Activated effector memory CD4-positive, alpha-beta T cell treated with Interleukin-2 at 50 U/mL for 16 hours (primary cell): ENCODE measurements at places on chromosomes 1 and 21.

GRCh38 chr21:33403786-33404585, 773 bp downstream of the IFNGR2 start:
- no peak for DNase-seq

GRCh38 chr1:12567288-12567819, 50.7 kb downstream of the DHRS3 start:
- DNase-seq: no peak

DNA sequence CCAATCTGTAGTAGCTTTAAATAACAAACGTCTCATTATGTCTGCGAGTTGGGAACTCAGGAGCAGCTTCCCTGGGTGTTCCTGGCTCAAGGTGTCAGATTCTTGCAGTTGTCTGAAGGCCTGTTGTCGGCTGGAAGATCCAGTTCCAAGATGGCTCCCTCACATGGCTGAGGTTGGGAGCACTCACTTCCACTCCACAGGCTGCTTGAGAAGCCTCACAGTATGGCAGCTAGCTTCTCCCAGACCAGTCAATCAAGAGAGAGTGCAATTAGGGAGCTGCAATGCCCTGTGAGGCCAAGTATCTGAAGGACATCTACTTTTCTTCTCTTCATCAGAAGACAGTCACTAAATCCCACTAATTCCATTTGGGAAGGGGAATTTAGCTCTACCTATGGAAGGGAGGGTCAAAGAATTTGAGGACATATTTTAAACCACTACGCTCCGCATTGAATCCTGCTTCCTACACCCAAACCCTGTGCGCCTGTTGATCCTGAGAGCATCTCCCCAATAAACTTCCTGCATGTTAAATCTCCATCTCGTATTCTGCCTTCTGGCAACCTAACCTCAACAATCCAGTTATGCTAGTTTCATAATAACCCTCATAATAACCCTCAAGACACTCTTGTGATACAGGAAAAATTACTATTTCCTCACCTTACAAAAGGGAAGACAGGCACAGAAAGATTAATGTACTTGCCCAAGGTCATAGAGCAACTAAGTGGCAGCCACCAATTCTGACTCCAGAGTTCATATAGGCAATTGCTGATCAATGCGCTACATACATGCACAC, 3.6 kb upstream of the VPS26C start:
- no peak for DNase-seq

DNA sequence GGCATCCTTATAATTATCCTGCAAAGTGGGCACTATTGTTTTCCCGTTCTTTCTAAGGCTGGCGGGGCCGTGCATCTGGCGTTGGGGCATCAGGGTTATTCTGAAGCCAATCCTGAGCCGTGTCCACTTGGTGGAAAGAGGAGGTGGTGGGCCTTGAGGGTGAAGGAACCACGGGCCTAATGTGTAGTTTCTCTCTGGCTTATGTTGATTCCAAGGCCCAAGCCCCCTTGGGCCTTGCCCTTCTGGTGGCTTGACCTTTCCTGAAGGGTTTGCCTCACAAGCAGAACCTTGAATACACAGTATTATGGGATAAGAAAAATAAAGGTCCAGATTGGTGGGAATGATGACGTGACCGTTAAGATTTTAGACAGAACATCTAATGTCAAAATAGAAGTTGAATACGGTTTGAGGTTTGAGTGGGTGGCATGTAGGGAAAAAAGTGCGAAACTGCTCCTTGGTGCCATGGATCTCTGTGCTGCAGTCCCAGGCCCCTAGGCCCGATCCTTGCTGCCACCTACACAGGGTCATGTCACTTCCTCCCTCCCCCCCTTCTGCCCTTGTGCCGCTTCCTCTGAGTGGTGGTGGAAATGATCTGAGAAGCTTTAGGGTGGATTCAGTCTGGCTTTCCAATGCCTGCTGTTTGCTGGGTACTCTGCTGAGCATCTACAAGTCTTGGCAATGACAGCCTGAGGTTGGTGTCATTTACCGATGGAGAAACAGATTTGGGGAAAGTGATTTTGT, 90.5 kb downstream of the PRDM2 start:
- no peak for DNase-seq
